ENCODE measurements at places on chromosomes 5 and 9.
A peak's percentile ranks its signal among the peaks of the same experiment; 100 is the strongest.

- DNase-seq: no peak
Observed at GRCh38 chr5:103424453-103425205, 138.0 kb downstream of the NUDT12 start.

DNA sequence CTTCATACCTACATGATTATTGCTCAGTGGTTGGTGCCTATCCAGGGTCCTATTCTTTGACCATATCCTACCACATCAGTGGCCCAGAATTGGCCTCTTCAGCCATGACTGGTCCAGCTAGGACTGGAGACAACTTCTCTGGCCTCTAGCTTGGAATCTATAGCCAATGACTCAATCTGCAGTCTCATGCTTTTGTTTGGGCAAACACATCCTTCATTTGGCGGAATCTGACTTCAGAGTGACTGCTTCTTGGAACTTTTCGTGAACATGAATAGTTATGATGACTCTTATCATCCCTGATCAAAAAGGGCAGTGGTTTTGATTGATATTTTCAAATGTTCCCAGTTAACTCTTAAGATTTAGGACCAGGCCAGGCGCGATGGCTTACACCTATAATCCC, 134.1 kb downstream of the PAPPA start:
- DNase-seq: no peak

DNA sequence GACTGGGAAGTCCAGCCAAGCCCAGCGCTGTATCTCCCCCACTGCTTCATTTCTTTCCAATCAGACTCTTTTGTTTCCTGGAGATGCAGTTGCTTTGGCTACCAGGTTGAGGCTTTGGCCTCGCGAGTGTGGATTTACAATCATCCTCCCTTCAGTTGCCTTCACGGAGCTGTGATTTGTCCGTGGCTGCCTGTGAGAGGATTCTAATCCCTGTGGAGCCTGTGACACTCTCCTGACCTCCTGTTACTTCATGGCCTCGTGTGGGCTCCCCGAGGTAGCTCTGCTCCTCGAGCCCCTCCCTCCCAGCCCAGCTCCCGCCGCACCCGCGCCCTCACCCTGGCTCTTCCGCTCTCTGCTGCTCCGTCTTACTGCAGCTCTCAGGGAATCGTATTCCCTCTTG, 107.2 kb upstream of the STC2 start:
- DNase-seq: peak; percentile 25

DNA sequence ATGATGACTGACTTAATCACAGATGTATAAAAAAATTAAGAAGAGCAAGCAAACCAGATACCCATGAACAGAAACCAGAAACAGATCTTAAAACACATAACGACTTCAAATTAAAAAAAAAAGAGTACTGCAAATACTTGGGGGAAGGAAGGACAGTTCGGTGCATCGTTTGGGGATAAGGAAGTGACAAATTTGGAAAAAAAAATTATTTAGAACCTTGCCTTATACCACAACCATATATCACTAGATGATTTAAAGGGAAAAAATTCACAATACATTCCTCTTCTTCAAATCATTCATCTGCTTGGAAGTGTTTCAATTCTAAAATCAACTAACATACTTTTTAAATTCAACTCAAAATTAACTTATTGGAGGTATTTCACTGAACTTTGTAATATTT, 1038.6 kb upstream of the DMAC1 start:
- no peak for DNase-seq

- DNase-seq: no peak
Observed at GRCh38 chr5:35618304-35618636, 607 bp downstream of the SPEF2 start.

DNA sequence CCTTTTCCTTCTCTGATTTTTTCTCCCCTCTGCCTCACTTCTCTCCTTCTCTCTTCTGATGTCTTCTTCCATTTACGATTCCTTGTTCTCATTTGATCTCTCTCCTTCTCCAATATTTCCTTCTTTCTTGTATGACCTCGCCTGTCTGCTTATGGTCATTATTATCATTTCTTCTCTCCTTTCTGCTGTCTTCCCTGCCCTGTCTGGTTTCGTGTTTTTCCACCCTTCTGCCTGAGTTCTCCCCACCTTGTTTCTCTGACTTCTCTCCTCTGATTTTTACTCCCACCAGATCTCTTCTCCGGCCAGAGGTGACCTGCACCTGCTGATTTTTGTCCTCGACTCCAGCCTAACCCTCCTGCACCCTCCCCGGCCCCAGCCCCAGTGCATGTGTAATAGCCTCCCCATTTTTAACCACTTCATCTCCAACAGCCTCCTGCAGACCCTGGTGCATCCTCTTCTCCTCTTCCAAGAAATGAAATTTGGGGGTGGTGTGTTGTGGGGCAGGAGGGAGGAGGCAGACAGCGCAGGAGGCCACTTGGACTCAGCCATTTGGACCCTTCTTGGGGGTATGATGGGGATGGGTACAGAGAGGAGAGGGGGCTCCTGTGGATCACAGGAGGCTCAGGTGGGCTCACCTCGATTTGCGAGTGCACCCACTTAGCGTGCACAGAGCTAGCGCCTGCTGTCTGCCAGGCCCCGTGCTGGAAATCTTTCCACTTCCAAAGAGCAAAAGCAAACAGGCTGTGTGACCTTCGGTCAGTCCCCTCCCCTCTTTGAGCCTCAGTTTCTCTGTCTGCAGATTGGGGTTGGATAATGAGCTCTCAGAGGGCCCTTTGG, 32.5 kb downstream of the GSN start:
- no peak for DNase-seq

DNA sequence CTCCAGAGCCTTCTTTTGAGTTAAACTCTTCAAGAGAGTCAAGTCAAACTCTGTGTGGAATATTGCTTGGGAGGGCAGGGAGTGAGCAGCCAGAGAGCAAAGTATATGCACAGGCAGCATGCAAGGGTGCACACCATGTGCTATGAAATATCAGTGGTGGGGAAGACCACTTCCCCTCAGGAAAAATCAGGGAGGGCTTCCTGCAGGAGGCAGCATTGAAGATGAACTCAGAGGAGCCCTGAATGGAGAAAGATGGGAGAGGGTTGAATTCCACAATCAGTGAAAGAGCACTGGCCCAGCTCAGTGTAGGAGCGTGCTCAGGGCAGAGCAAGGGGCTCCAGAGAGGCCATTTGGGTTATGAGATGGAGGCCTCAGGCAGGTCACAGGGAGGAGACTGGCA, 41.9 kb downstream of the CCDC180 start:
- no peak for DNase-seq

DNA sequence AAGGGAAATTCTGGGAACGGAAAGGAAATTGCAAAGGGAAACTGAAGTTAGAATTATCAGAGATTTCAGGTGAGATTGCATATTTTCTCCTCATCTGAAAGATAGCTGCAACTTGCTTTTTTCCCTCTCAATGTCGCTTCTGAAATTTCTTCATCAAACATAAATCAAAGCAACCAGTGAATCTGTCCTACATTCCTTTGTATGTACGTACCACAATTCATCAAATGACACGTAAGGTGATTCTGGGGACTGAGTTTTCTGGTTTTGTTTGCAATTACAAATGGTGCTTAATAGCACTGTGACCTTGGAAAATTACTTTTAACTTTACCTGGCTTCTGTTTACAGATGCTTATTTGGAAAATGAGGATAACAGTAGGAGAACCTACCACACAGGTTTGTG, 21.9 kb upstream of the CNOT6 start:
- no peak for DNase-seq

DNA sequence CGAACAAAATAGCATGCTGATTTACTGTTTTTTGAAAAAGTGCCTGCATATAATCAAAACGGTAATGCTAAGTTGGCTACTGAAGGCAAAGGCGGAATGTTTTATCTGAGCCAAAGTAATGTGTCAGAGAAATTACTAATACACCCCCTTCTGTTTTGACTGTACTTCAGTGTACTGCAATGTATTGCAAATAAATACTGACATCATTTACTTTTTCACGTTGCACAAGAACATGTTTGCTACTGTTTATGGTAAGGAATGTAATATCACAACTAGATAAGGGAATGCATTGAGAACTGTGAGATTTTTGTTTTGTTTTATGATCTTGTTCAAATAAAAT, 813 bp upstream of the AGTPBP1 start:
- no peak for DNase-seq

GRCh38 chr9:87587356-87587745, 89.7 kb downstream of the DAPK1 start:
- no peak for DNase-seq

DNA sequence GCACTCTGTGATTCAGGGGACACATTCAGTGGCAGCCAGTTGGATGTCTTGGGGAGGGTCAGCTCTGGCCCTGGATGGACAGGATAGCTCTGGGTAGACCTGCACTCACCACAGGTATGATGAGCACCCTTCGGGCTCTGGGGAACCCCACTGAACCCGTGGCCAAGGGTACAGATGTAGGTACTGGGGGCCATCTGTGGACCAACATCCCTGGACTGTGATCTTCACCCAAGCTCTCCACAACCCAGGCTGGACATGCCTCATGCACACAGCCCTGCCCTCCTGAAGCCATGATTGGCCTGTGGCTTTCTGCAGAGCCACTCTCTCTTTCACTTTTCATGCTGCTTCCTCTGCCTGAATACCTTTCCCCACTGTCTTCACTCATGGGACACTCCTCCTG, 15.6 kb upstream of the ACSL6 start:
- no peak for DNase-seq

DNA sequence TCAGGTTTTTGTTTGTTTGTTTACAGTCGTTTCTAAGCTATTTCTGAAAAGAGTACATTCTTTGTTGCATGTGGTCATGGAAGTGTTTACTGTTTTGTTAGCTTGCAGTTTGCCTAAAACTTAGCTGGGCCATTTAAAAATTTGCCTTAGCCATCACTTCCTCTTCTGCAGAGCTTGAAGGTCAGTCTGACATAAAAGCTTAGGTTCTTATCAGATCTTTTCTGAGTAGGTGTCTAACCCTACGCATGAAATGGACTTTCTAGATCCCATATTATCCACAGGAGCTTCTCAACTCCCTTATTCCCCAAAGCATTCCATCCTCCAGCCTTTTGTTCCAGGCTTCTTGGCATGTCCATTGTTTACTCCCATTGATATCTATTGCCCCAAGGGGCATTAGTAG, 90.3 kb downstream of the AP3B1 start:
- no peak for DNase-seq

GRCh38 chr9:136020206-136020605, 59.0 kb upstream of the UBAC1 start:
- no peak for DNase-seq

GRCh38 chr9:110744715-110745384, 76.3 kb downstream of the MUSK start:
- peak; percentile 33 for DNase-seq

DNA sequence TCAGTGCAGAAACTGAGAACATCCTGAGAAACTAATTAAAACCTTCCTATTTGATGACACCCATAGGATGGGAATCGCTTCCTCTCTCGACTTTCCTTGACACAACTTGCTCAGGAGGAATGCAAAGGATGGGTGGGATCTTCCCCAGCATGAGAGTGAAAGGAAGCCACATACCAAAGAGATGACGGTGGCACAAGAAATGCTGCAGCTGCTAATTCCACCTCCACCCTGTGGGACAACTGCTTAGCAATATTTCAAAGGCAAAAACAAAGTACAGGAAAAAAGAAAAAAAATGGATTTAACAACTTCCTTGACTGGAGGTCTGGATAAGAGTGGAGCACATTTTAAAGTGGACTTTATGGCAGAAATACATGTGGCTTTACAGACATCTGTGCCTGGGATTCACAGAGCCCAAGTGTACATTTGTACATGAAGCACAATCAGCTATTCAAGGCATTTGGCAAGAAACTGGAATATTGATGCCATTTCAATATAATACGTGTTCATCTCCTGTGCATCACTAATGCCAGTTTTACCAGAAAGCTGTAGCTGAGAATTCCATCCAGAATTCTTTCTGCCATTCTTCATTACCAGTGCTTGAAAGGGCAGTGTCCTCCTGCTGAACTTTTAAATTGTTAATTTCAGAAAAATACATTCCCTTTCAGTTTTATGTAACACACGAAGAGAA, 359.2 kb upstream of the ACTBL2 start:
- DNase-seq: peak; percentile 64

- no peak for DNase-seq
Observed at GRCh38 chr5:147481376-147481775, 28.5 kb downstream of the DPYSL3 start.

DNA sequence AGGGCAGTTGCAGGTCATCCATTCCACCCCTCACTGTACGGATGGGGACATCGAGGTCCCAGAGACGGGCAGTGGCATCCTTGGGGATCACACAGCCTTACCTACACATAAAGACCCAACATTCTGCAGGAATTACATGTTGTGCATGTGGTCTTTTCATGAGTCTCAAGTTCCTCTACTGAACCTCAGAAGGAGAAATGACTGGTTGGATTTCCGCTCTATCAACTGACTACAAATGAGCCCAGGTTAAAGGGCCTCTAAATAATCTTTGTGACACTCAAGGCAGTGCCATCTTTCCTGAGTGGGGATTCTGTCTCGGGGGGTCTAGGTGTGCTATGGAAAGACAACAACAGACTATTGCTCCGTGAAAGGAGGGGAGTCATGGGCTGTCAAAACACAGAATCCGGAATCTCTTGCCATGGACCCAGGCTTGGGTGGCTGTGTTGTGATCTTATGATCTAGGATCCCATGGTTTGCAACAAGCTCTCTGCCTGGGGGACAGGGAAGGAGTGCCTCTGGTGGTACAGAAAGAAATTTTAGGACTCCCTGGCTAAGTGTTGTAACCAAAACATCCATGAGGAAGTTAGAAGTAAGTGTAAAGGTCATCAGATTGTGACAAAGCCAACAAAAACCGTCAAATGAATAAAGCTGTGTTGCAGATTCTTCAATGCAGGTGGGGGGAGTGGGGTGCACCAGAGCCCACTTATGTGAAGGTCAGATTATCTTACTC, 1.9 kb upstream of the SLC31A2 start:
- DNase-seq: no peak

DNA sequence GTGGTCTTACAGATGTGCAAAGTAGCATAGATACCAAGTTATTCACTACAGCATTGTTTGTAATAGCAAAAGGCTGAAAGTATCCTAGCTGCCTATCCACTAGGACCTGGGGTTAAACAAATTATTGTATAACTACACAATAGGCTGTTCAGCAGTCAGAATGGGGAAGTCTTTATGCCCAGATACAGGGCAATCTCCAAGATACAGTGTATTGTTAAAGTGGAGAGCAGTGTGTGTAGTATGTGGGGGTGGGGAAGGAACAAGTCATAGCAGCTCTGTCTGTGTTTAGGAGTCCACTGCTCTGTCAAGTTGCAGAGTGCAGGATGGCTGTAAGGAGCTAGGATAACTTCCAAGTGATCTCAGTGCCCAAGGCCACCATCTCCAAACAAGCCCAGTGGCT, 5.5 kb downstream of the PCYOX1L start:
- no peak for DNase-seq
